ENCODE measurements at places on chromosomes 1 and 21.

DNA sequence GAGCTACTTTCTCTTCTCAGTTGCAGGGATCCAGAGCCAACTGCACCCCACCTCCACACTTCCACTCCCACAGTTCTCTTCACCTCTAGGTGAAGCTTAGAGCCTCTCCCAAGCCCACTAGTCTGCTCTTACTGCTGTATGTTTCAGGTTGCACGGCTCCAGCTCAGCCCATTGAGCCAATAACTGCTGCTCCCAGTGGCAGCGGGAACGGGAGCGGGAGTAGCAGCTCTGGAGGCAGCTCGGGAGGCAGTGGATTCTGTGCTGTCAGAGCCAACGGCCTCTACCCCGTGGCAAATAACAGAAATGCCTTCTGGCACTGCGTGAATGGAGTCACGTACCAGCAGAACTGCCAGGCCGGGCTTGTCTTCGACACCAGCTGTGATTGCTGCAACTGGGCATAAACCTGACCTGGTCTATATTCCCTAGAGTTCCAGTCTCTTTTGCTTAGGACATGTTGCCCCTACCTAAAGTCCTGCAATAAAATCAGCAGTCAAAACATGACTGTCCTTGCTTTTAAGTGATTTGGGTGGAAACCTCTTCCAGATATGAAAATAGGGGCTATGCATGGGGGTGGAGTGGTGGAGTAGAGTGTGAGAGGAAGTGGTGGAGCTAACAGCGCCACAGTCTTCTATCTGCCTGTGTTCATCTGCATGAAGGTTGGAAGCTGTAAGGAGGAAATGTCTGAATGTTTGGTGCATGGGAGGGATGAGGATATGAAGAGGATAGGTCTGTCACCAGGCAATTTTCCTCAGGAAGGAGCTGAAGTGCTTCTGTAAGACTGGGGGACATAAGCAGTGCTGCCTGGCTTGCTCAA, 29.6 kb downstream of the CHIA start:
- no peak for DNase-seq

- DNase-seq: no peak
Observed at GRCh38 chr21:29077651-29078090, 4.2 kb upstream of the CCT8 start.

- no peak for DNase-seq
Observed at GRCh38 chr1:30965924-30966599, 57.5 kb upstream of the SDC3 start.

- no peak for DNase-seq
Observed at GRCh38 chr21:32803651-32804050, 32.1 kb upstream of the PAXBP1 start.

- no peak for DNase-seq
Observed at GRCh38 chr1:52140633-52141512, 1.0 kb upstream of the ZFYVE9 start.

GRCh38 chr1:63847308-63847910, 73.6 kb downstream of the ROR1 start:
- no peak for DNase-seq

GRCh38 chr1:14549897-14550620, 48.4 kb upstream of the KAZN start:
- DNase-seq: no peak

- DNase-seq: peak; percentile 74
Observed at GRCh38 chr1:246907472-246907871, 24.3 kb downstream of the AHCTF1 start.

GRCh38 chr1:3035563-3036446, 14.5 kb downstream of the ACTRT2 start:
- DNase-seq: peak; percentile 26

- DNase-seq: no peak
Observed at GRCh38 chr1:154758346-154758745, 111.7 kb downstream of the KCNN3 start.

DNA sequence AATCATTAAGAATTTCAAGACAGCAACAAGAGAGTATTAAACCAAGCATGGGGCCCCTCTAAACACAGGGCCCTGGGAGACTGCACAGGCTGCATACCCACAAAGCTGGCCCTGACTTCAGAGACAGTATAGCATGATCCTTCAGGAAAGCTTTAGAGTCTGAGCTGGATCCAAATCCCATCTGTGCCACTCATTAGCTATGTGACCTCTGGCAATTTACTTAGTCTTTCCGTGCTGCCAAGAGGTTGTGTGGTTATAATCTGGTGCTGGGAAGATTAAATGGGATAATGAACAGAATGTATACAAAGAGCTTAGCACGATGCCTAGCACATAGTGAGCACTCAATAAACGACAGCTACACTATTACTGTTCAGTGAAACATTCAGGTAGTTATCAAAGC, 4.0 kb downstream of the PHC2 start:
- no peak for DNase-seq

GRCh38 chr1:16236511-16237342, at the start of gene CPLANE2:
Gene CPLANE2, minus strand, starts transcription at chr1:16237183. Its CDS starts 441 bp downstream, at chr1:16236742.
- peak; percentile 88 for DNase-seq

DNA sequence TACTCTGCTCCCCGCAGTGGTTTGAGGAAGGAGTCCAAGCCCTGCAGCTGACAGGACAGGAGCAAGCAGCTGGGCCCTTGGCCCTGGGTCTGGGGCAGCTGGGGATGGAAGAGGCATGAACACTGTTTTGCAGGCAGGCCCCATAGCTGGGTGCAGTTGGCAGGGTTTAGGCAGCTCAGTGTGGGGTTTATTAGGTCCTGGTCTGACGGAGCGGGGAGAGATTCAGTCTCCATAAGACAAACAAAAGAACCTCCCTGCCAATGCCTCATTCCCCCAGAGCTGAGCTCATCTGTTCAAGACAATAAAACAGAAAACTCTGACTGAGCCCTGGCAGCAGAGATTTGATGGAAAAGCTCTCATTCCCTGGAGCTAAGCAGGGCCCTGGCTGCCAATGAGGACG, 37.3 kb downstream of the OLFML2B start:
- no peak for DNase-seq

GRCh38 chr1:234986750-234987414, 141.8 kb downstream of the TOMM20 start:
- no peak for DNase-seq

GRCh38 chr1:227546059-227546458, 17.3 kb upstream of the ZNF678 start:
- no peak for DNase-seq

- no peak for DNase-seq
Observed at GRCh38 chr21:19268686-19269085, 865.1 kb upstream of the TMPRSS15 start.

GRCh38 chr1:156359973-156360372, 9.0 kb upstream of the RHBG start:
- DNase-seq: no peak

- DNase-seq: no peak
Observed at GRCh38 chr1:163974120-163974519, 584.9 kb upstream of the PBX1 start.

GRCh38 chr1:237811633-237812032, 79.1 kb downstream of the ZP4 start:
- DNase-seq: no peak

- DNase-seq: no peak
Observed at GRCh38 chr21:38990424-38990794, 184.7 kb downstream of the ETS2 start.

DNA sequence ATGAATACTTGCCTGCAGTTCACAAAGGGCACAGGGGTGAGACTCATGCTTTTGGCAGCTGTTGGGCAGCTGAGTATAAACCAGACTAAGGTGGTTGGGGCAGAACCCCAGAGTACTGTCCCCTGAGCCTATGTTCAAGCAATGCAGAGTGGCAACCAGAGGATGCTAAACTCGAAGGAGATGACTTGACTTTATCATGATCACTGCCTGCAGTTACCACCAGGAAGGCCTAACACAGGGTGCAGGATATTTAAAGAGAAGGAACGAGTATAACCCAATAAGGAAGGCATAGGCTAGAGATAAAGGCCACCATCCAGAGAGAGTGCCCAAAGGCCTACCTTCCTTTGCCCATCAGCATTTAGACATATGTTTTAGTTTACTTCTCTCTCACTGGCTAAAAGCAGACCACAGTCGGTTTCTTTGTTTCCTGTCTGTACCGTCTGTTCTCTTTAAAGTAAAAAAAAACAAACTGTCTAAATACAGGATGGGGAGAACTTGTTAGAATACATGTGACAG, 83.3 kb downstream of the MPZL1 start:
- no peak for DNase-seq

DNA sequence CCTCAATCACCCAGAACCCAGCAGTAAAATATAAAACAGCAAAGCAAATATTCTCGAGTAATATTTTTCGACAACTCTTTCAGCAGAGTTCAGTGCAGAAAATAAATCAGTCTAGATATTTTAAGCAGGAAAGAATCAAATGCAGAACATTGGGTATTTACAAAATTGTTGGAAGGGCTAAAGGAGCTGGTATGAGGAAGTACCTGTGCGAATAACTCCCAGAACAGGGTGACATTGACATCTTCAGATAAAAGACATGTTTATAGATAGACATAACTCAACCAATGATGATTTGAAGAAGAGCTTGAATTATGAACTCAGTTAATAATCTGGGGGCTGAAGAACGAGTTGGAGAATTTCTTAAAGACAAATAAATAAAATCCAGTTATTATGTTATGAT, 6.4 kb downstream of the AXDND1 start:
- no peak for DNase-seq

- DNase-seq: no peak
Observed at GRCh38 chr1:198108636-198109370, 48.0 kb upstream of the NEK7 start.

DNA sequence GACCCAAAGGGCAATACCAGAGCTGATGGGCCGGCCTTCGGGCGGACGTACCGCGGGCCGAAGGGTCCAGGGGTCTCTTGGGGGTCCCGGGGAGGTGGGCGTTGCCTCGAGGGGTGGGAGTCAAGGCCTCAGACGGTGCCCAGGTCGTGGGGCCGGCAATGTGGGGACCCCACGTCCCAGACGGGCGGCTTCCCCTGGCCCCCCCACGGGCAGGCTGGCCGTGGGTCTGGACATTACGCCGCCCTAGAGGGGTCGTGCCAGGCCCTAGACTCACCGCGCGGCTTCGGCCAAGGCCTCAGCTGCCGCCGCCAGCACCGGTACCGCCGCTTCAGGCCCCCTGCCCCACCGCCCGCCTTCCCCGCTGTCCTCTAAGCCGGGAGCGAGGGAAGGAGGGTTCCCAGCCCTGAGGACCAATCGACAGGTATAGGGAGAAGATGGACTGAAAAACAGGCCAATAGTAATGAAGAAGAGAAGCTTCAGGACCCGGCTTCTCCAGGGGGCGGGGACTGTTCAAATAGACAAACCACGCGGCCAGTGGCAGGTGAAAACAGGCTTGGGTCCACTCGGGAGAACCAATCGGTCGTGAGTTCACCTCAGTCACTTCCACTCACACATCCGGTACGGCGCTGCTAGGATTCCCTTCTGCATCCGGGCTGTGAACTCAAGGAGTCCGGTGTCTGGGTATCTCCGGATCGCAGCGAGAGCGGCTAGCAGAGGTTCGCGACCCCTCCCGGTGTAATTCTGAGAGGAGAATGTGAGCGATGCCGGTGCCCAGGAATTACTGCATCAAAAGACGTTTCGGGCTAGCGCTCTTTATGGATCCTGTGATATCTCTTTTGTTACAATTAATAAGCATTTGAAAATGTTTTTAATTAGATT, at the start of gene MTOR:
TSS of gene MTOR (minus strand) at position 381 of the 879 bp plus-strand sequence. CDS start 3,142 bp downstream, outside the sequence.
- peak; percentile 93 for DNase-seq

GRCh38 chr1:45876000-45876617, 72.7 kb downstream of the MAST2 start:
- no peak for DNase-seq

DNA sequence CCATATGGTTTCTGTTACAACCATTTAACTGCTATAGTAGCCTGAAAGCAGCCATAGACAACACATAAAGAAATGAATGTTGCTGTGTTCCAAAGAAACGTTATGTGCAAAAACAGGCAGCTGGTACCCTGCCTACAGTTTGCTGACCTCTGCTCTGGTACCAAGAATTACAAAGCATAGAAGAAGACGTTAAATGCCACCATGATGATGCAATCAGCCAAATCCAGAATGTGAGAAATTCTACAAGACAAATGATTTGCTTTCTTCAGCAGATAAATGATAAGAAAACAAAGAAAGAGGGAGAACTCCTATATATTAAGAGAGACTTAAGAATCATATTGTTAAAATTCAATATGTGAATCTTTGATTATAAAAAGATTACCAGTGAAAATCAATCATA, 97.8 kb upstream of the PDE4B start:
- no peak for DNase-seq

- no peak for DNase-seq
Observed at GRCh38 chr1:238052496-238053266, 162.0 kb upstream of the ZP4 start.

DNA sequence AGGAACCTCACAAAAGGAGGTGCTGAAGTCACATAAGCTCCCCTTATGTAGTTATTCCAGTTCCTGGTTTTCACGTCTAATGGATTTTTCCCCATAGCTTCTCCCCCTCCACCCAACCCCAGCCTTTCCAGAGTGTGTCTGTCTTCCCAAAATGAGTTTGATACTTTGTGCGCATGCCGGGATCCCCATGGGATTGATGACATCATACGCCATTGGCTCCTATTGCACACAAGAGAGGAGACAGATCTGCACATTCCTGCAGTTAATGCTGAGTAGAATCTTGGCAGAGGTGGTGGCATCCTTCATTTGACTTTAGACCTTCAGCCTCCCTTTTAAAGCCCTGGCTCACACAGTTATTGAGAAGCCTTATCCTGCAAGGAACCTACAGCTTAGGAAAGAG, 71.4 kb downstream of the DDR2 start:
- no peak for DNase-seq

- no peak for DNase-seq
Observed at GRCh38 chr1:159089184-159089791, 12.7 kb upstream of the AIM2 start.

GRCh38 chr1:226125831-226126230, 60.7 kb downstream of the ACBD3 start:
- DNase-seq: no peak

- DNase-seq: no peak
Observed at GRCh38 chr1:1144122-1144842, 28.4 kb upstream of the C1orf159 start.

Measured in left lung (tissue), 14 donors.